A549 treated with Mapracorat at 1 μM for 4 hours (cell line): ENCODE measurements at places on chromosomes 1 and 21. TPM values are rescaled to one million over a fixed set of nuclear protein-coding genes. Genes with fewer than 3 reads are reported as not detected.

The RNU1-3 gene
- total RNA-seq = not detected in 5 replicates

The STPG1 gene
- total RNA-seq = 6.6 to 7.4 TPM (median 6.8 TPM) in 5 replicates

The FOXD3 gene
- 0.32 to 1.0 TPM (median 0.73 TPM) in 5 replicates for total RNA-seq

The AMY1A gene
- not detected in 5 replicates for total RNA-seq

The SH3BGR gene
- total RNA-seq = 0.30 to 1.3 TPM (median 0.71 TPM) in 4 of 5 replicates, not detected in the other

The DPT gene
- not detected in 5 replicates for total RNA-seq

The GJC2 gene
- 0.09 to 0.58 TPM (median 0.41 TPM) in 5 replicates for total RNA-seq

The SHISAL2A gene
- total RNA-seq = 0.25 to 0.53 TPM (median 0.39 TPM) in 5 replicates

The NVL gene
- total RNA-seq = 19.9 to 22.3 TPM (median 20.8 TPM) in 5 replicates

The PLA2G2C gene
- not detected in 5 replicates for total RNA-seq

The DCST1 gene
- total RNA-seq = not detected in 5 replicates

The C2CD4D gene
- not detected in 5 replicates for total RNA-seq

The OR2M3 gene
- not detected in 5 replicates for total RNA-seq

The RABGAP1L gene
- 4.0 to 5.7 TPM (median 4.7 TPM) in 5 replicates for total RNA-seq

The BTBD8 gene
- total RNA-seq = 0.47 to 0.82 TPM (median 0.58 TPM) in 5 replicates
